ENCODE measurements at places on chromosomes 5 and 9.

DNA sequence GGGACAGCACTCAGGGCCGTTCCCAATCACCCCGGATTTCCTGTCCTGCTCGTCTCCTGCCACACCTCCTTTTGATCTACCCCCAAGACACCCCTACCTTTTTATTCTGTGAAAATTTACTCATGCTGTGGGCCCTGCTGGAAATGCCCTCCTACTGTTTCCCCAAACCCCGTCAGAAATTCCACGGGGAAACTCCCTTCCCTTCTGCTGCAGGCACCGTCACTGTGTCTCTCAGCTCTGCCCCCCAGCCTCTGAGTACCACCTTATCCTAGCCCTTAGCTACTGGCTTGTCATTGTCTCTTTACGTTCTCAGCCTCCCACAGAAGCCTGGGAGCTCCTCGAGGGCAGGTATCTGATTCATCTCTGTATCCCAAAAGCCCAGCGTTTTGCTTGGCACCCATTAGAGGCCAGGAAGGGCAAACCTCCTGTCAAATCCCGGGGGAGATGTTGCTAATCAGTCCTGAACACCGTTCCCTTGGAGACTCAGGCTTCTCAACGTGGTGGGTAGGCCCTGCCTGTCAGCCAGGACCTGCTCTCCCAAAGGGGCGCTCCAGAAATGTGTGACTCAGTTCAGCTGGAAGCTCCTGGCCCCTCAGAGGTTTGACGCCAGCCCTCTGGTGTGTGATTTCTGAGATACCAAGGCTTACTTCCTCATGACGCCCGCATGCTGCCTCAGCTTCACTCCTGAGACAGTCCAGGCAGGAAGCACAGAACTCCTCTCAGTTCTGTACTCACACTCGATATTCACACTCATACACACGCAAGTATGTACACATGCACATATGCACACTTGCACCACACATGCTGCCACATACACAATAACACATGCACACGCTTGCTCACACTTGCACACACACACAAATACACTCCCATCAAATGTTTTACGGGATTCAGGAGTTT lies 50.7 kb upstream of the GRHPR start:
- no peak for DNase-seq

DNA sequence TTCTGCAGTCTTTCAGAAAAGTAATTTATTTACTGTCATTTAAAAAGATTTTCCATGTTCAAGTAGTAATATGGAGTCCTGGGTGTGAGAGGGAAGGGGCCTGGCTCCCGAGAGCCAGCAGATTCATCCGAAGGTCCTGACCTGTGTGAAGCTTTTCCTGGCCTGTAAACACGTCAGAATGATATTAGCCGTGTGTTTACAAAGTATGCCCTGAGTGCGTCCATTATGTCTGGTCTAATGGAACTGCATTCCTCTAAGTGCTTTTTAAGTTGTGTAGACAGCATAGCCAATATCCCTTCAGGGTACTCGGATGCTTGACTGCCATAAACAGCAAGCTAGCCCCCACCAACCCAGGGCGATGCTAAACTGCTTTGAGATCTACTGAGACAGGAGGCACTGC lies 495.2 kb downstream of the AGTPBP1 start:
- DNase-seq: no peak

DNA sequence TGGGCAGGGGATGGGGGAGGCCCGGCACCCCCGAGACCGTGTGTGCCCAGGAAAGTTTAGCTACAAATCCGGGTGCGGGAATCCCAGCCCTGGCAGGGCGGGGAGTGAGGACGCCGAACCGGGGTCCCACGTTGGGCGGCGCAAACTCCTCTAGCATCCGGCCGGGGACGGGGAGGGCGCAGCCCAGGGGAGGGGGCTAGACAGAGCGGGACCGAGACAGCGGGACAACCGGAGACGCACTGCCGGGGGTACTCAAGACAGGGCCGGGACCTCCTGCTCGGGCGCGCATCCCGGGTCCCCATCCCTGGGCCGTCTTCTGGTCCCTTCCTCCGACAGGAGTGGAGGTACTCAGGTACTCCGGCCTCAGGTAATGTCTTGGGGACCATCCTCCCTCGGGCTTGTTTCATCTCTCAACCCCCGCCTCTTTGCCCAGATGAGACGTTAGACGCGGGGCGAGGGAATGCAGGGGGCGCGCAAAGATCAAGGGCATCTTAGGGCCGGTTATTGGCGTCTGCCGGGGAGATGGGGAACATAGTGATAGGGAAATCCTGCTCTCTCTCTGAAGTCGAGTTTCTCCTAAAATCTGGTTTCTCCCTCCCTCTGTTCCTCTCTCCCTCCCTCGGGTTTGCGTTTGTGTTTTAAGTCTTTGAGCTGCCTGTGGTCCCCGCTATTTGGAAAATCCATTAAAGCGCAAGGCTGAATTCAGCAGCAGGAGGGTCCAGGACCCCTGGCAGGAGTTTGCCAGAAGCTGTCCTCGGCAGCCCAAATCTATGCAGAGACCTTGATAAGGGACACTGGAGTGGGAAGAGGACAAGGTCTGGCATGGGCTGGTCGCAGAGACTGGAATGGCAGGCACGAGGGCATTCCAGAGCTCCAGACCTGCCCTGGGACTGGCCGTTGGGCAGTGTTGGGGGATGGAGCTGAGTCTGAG lies 815 bp downstream of the PDZD2 start:
- DNase-seq: no peak

DNA sequence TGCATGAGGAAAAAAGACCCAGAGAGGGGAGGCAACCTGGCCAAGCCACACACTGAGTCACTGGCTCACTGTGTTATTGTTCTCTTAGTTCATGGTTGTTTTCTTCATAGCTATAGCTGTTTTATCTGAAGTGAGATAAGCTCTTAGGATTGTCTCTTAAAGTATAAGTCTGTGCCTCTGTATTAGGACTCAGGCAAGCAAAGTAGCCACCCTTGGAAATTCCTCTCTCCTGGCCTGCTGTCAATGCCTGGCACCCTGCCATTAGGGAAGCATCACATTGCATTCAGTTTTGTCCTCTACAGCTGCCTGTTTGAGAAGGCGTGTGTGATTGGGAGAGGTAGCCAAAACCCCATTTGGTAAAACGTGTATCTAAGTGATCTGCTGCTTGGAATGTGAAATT lies 147.4 kb upstream of the GLRA1 start:
- DNase-seq: no peak

- no peak for DNase-seq
Measured at GRCh38 chr9:16828340-16829281, 41.9 kb downstream of the BNC2 start.

GRCh38 chr5:42745856-42746255 lies 10.8 kb upstream of the CCDC152 start:
- no peak for DNase-seq

DNA sequence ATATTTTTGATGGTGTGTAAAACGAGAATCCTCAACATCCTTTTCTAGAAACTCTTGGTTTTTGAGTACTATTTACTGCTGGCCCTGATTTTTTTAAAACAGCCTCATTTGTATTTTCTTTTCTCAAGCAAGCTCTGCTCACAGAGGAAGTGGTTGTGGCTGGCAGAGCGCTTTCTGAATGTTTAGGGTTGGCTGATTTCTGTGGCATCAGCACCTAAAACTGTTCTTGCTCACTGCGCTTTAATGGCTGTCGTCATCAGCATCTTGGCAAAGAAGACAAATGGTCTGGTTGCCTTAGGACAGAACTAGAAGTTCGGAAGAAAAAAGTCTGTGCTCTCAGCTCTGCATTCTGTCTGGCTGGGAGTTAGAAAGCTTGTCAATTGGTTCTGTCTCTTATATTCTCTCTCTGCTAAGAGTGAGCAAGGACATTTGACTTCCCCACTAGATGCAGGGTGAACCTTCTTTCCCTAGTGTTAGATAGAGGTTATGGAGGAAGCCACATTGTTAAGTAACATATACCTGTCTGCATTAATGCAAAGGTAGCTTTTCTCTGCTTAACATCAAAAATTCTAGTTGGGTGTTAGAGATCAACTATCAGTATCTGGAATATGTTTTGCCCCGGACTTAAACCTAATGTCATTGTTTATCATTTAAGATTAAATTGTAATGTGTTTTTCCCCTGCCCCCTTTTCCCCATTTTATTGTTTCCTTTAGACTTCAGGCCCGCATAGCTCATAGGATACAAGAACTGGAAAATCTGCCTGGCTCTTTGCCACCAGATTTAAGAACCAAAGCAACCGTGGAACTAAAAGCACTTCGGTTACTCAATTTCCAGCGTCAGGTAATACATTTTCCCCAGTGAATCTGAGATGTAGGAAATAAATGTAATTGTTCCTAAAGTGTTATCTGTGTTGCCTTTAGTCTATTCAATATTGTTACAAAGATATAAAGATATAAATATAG lies 39.0 kb downstream of the SMARCA2 start:
- DNase-seq: no peak

DNA sequence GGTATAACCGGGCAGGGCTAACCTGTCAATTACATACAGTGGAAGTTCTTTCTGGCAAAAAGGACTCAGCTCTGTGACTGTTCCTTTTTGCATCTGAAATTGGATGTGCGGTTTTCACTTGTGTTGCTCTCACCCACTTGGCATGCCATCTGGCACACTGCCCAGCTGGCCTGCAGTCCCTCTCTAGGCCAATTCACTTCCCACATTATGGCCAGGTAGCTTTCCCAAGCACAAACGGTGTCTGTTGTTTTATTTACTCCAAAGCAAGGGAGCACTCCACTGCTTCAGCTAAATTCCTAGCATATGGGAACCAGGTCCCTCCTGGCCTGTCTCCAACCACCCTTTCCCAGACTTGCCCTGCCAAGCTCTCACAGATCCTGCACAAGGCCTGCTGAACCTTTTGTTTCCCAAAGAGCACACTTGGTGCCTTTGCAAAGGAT lies 132.5 kb downstream of the SEMA6A start:
- no peak for DNase-seq

- DNase-seq: no peak
Measured at GRCh38 chr5:83721953-83722901, 1.6 kb upstream of the HAPLN1 start.

GRCh38 chr9:27194401-27195091 lies 85.5 kb downstream of the TEK start:
- no peak for DNase-seq

DNA sequence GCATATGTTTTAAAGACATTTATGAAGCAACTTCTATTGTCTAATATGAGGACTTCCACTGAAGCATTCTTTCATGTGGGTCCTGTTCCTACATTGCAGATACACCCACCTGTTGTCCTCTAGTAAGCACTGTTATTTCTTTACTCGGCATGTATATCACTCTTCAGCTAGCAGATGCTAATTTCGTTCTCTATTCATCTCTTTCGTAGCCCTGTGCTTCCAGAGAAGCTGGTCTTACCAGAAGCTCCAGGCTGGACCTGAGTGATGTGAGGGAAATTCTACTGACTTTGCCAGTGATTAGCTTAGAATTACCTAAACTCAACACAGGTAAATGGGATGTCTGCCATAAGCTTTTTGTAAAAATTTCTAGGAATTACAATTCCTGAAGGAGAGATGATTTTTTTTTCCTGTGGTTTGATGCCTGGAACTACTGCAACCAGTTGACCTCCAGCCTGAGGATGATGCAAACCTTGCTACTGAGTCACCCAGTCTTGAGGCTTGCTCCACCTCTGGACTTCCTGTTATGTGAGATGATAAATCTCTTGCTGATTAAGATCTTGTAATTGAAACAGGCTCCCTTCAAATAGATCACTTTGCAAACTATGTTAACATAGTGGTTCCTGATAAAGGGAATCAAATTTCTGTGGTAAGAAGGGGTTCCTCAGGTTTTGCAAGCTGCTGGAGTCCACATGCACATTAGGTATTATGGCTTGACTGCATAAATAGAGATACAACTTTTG lies 52.2 kb upstream of the SPINK5 start:
- no peak for DNase-seq

DNA sequence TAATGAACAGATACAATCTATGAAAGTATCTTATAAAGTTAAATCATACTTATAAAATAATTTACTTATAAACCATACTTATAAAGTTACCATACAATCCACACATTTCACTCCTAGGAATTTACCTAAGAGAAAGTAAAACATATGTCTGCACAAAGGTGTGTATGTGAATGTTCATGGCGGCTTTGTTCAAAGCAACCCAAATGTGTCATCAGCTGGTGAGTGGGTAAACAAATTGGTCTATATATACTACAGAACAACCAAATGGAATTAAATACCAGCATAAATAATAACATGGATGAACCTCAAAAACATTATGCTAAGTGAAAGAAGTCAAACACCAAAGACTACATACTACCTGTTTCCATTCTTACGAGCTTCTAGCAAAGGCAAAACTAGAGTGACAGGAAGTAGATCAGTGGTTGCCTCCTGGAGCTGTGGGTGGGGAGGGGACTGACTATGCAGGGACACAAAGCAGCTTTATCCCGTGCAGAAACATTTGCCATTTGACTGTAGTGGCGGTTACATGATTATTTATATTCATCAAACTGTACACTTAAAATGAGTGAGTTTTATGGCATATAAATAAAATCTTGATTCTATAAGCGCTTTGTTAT lies 10.6 kb downstream of the TRAF1 start:
- DNase-seq: no peak

- DNase-seq: no peak
Measured at GRCh38 chr9:17627641-17628040, 48.8 kb downstream of the SH3GL2 start.

GRCh38 chr5:1214936-1215220 lies 10.3 kb upstream of the SLC6A18 start:
- DNase-seq: no peak

DNA sequence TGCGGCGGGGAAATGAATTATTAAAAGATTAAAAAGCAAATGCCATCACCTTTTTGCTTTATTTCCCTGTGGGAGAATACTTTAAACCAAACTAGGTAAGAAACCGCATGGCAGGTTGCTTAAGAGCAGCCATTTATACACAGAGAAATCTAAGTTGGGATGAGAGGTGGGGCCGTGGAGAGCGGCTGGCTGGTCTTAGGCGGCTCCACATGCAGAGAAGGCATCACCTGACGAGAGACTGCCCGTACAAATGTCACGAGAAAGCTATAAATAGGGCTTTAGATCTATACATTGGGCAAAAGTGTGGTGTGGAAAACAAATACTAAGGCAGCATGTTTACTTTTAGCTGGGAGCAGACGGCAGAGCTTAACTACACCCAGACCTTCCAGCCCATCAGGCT lies 39.4 kb downstream of the MED27 start:
- no peak for DNase-seq

GRCh38 chr5:155772009-155772662 lies 554.8 kb upstream of the SGCD start:
- DNase-seq: no peak

DNA sequence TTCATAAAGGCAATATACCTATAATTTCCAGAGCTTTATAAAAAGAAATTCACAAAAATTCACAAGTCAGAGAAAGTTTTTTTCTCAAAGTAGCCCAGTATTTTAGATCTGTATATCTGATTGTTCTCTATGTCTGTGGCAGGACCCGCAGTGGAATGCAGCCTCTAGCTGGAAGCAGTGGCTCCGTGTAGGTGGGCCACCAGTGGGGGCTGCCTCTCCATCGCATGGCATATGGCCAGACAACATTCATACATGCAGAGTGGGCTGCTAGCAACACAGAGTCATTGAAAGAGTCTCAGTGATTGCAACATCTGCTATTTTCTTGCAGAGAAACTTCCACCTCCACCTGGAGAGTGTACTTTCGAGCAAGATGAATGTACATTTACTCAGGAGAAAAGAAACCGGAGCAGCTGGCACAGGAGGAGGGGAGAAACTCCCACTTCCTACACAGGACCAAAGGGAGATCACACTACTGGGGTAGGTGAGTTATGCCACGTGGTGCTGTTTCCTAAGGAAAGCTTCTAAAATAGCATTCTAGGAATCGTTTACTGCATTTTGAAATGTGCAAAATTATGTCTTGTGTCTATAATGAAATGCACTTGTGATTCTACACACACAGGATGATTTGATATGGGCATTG lies 88.5 kb upstream of the SMC5 start:
- no peak for DNase-seq

Measured in hematopoietic multipotent progenitor cell treated with erythropoietin and hydrocortisone succinate and interleukin-3 and kit ligand, for 15 days (in vitro differentiated cells).